H9 (cell line): ENCODE measurements at places on chromosomes 4 and X.

DNA sequence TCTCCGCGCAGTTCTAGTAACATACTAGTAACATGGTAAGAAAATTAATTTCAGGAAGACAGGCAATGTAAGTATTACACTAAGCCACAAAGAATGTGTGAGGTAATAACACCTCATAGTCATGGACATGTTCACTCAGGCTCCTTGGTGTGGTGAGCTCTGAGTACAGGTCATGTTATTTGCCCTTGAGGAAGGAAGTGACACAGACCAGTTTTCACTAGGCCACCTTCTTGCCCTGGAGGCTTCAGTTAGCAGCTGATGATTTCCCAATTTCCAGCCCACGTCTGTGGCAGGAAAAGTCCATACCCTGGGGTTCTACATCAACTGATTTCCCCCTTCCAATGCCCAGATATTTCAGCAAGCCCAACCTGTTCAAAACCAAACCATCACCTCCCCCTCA is 6.7 kb downstream of the APOO start:
- DNase-seq, result no peak

DNA sequence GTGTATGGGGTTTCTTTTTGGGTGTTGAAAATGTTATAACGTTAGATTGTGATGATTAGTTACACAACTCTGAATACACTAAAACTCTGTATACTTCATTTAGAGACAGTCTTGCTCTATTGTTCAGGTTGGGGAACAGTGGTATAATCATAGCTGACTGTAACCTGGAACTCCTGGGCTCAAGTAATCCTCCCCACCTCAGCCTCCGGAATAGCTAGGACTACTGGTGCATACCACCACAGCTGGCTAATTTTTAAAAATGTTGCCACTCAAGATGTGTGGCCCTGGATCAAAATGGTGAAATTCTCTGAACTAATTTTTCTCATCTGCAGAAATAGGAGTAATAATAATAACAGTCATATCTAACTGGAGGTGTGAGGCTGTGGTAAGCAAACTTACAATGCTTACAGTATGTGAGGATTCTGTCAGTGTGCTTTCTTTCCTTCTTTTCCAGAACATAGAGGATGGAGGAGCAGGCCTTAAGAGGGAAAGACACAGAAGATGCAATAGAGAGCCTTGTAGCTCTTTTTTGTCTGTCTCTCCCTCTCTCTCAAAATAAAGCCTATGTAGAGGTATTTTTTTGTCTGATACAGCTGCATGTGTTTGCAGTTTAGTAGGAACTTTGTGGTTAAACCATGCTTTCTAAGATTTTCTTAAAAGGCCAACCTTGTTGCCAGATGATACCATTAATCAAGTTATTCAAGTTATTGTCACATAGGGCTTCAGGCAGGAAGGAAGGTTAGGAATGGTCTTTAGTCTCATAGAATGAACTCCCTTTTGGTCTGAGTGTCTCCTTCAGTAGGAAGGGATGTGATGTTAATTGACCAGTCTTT is 7.5 kb downstream of the ADD1 start:
- DNase-seq, result no peak

- DNase-seq, result no peak
Measured at GRCh38 chrX:72133851-72134546, 2.3 kb upstream of the RTL5 start.

GRCh38 chr4:3466691-3467600 is 3.8 kb downstream of the DOK7 start:
- DNase-seq, result no peak

- DNase-seq, result peak; percentile 32
Measured at GRCh38 chr4:144645102-144645630, 790 bp upstream of the HHIP start.

DNA sequence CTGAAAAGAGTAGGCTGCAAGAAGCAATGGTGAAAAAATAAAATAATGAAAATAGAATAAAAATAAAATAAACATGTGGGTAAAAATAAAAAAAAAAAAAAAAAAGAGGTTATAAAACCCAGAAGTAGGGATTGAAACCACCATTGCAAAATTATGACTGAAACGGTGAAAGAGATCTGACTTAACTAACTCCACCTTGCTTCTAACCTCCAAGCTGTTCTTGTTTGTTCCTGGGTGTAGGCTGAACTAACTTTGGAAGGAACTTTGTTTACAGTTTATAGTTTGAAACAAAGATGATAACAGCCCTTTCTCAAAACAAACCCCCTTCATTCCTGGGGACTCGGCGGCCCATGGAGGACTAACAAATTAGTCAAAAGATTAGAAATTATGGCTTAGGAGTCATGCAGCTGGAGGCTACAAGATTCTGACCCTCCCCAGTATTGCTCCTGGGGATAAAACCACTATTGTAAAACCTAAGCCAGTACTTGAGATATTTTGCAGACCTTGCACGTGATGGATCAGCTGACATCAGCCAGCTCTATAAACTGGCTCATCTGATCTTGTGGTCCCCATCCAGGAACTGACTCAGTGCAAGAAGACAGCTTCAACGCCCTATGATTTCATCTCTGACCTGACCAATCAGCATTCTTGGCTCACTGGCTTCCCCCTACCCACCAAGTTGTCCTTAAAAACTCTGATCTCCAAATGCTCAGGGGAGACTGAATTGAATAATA is 30.4 kb downstream of the DDX60L start:
- DNase-seq, result no peak

GRCh38 chr4:205097-205756 is 80.9 kb downstream of the ZNF718 start:
- DNase-seq, result no peak

DNA sequence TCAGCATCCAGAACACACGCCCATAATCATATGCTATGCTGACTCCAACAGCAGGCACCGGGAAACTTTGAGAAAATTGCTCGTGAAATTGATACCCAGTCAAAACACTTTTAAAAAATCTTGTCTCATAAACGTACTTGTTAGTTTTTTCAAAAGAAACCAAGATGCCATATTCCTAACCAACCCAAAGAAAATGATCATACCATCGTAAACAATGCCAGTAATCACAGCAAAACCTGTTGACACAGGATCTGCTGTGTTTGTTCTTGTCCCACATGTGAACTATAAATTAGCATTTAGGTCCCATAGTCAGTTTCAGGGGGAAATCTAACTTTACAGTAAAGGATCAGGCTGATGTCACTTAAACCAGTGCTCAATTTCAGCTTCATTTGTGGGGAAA is 23.0 kb downstream of the PRSS12 start:
- no peak for DNase-seq

DNA sequence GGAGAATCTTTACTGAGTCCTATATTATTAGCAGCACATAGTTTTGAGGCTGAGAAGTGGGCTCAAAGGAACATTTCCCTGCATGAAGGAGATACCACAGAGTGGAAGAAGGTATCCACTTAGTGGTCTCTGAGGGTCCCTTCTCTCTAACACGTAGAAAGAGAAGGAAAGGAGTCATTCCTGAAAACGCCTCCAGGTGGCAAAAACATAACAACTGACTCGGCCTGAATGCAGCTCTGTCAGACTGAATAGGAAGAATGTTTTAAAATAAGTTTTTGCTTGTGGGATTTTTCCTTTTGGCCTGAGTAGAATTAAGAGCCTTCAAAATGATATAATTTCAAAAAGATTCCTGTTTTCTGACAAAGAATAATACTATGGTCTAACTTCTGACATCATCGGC is 23.3 kb downstream of the RPGR start:
- DNase-seq, result no peak

- DNase-seq, result peak; percentile 33
Measured at GRCh38 chr4:54228961-54229501, at the start of gene PDGFRA. PDGFRA (plus strand) TSS chr4:54229293; CDS start chr4:54258769, 29,476 bp downstream.

DNA sequence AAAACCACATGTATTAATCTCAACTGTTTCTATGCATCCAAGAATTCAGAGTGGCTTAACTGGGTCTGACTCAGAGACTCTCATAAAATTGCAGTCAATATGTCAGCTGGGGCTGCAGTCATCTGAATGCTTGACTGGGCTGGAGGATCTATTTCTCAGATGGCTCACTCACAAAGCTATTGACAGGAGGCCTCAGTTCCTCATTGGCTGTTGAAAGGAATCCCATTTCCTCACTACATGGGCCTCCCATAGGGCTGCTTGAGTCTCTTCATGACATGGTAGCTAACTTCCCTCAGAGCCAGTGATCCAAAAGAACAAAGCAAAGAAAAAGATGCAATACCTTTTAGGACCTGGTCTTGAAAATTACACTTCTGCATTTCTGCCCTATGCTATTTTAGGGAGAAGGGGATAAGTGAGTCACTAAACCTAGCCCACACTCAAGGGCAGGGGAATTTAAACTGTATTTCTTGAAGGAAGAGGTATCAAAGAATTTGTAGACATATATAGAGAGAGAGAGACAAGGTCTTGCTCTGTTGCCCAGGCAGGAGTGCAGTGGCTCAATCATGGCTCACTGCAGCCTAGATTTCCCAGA is 9.8 kb downstream of the SCFD2 start:
- no peak for DNase-seq

DNA sequence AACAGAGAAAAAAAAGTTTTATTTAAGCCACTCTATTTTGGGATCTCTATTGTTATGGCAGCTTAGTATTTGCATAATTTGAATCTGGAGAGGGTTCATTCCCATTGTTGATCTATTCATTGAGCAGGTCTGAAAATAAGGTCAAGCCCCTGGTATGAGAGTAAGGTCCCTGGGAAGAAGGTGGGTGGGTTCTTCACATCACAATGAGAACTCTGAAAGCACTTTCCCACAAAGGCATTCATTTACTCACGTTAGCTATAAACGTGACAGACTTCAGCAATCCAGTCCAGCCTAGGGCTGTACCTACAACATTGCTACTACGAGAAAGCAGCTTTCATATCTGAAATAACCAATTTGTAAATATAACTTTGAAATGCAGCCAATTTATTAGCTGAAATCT is 126.2 kb downstream of the CORIN start:
- DNase-seq, result no peak

- no peak for DNase-seq
Measured at GRCh38 chr4:138865765-138866164, 149.8 kb upstream of the NOCT start.

DNA sequence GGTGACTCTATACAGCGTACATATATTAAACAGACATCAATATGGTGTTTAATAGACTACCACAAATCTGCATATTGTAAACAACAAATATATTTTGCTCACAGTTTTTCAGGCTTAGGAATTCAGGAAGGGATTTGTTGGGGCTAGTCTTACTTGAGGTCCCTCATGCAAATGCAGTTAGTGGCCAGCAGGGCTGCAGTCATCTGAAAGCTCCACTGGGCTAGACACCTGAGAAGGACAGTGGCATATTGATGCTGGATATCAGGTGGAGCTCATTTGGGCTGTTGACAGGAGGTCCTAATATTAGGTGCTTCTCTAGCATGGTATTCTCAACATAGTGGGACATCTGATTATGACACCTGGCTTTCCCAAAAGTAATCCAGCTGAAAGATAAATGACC is 493.8 kb upstream of the PABPC4L start:
- DNase-seq, result no peak

- DNase-seq, result no peak
Measured at GRCh38 chr4:73740353-73740778, at the start of gene CXCL8. CXCL8 (plus strand) TSS chr4:73740569; CDS start chr4:73740659, 90 bp downstream.

DNA sequence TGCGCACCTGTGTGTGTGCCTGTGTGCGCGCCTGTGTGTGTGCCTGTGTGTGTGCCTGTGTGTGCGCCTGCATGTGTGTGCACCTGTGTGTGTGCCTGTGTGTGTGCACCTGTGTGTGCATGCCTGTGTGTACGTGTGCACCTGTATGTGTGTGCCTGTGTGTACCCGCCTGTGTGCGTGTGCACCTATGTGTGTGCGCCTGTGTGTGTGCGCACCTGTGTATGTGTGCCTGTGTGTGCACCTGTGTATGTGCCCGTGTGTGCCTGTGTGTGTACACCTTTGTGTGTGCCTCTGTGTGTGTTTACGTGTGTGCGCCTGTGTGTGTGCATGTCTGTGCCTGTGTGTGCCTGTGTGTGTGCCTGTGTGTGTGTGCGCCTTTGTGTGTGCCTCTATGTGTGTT is 33.5 kb downstream of the ZFP42 start:
- no peak for DNase-seq

GRCh38 chrX:65644621-65645289 is 22.7 kb upstream of the MSN start:
- peak; percentile 27 for DNase-seq

DNA sequence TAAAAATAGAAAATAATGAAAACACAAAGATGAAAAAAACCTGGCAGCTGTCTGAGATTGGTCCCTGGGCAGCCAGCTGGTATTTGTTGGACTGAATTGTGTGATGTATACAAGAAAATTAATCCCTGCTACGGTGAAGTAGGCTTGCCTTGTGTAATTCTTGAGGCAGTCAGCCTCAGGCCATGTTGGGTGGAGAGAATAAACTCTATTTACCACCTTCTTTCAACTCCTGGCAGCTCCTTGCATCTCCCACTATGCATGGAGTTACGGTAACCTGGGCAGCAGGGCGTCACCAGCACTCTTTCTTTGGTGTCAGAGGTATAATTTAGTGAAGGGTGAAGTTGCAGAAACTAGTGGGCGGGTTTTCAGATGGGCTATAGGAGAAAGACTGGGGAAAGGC is 3.5 kb downstream of the SPIN2A start:
- DNase-seq, result no peak

- no peak for DNase-seq
Measured at GRCh38 chrX:32126997-32127396, 1055.2 kb upstream of the FTHL17 start.

DNA sequence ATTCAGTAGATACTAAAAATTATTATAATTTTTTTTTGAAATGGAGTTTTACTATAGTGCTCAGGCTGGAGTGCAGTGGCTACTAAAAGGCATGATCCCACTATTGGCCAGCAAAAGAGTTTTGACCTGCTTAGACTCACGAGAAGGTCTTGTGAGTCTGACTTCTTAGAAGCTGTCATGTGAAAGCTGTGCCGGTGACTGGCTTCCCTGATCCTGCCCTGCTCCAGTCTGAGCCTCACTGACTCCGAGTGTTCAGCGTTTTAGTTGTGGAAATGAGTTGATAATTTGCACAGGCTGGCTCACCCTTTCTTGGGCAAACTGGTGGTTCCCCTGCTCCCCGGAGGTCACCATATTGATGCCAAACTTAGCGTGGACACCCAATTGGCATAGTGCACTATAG is 16.4 kb upstream of the CXCL8 start:
- no peak for DNase-seq

DNA sequence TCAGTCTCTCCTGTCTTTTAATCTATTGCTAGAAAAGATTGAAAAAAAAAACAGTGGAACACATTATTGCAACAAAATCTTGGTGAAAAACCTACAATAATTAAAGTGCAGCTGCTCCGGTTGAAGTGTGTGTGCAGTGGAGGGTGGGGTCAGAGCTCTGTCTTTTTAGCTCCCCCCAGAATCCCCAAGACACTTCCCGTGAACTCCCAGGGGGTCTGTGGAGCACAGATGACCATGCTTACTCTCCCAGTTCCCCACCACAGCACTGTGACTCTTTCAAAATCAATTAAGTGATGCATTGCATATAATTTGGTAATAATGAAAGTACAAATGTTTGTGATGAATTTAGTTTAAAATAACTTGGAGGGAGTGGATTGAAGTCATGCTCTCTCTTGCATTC is 15.7 kb upstream of the SLC10A4 start:
- no peak for DNase-seq

- no peak for DNase-seq
Measured at GRCh38 chrX:79170476-79171035, 26.1 kb downstream of the GPR174 start.
